ENCODE measurements at places on chromosomes 1 and 21.

- DNase-seq: peak; percentile 7
Measured at GRCh38 chr1:169892927-169893644, 610 bp downstream of the SCYL3 start.

GRCh38 chr1:33586106-33586505, 113.7 kb downstream of the ZSCAN20 start:
- no peak for DNase-seq

- DNase-seq: no peak
Measured at GRCh38 chr1:37452416-37452815, 22.0 kb upstream of the ZC3H12A start.

DNA sequence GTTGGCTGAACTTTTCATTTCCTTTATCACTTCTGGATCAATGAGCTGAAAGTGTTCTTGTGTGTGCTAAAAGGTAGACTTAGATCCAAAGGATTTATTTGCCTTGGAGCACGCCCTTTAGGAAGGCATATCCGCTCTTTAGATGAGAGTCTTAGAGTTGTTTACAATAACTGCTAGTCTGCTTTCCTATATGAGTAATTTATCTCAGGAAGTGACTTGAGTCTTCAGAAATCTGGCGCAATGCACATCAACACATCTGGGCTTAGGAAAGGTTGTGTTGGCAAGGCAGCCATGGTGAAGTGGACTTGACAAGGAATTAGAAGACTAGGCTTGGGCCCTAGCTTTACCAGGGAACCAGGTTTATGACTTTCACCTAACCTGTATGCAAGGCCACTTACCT, 204.1 kb upstream of the PTGFR start:
- DNase-seq: no peak

- DNase-seq: no peak
Measured at GRCh38 chr1:36341626-36342320, 18.3 kb upstream of the EVA1B start.

GRCh38 chr21:37828991-37829390, 87.3 kb downstream of the KCNJ6 start:
- DNase-seq: no peak

- no peak for DNase-seq
Measured at GRCh38 chr1:221011145-221011544, 131.9 kb downstream of the HLX start.

DNA sequence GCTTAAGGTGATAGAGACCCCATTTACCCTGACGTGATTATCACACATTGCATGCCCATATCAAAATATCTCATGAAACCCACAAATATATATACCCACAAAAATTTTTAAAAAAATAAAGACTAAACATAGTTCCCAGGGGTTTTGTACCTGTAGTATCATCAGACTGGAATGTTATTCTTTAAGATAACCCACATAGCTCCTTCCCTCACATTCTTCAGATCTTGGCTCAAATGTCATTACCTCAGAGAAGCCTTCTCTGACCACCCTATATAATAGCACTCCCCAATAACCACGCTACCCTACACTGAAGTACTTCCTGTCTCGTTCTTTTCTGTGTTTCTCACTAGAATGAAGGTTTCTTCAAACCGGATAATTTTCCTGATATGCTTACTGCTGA, 138.3 kb upstream of the SNX7 start:
- DNase-seq: no peak

DNA sequence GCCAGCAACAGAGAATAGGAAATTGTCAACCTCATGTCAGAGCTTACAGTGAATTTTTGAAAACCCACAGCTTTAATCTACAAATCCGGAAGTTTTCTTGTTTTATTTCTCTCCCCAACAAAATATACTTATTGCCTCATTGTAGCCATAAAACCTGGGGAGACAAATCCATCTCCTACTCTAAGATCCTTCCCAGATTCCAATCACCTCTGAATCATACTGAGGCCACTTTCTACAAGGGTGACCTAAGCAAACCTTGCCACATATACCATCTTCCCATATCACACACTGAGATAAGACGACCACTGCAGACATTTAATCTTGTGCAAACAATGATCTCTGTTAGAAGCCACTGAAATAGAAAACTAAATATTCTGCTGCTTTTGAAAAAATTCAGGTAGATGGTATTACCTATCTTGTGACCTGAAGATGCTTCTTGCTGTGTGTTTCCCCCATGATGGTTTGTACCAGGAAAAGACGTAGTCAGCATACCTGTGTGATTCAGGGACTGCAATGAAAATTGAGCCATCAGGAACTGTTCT, 171.5 kb upstream of the DUSP10 start:
- DNase-seq: no peak

- peak; percentile 98 for DNase-seq
Measured at GRCh38 chr21:33317145-33317544, 7.6 kb upstream of the IFNAR1 start.

DNA sequence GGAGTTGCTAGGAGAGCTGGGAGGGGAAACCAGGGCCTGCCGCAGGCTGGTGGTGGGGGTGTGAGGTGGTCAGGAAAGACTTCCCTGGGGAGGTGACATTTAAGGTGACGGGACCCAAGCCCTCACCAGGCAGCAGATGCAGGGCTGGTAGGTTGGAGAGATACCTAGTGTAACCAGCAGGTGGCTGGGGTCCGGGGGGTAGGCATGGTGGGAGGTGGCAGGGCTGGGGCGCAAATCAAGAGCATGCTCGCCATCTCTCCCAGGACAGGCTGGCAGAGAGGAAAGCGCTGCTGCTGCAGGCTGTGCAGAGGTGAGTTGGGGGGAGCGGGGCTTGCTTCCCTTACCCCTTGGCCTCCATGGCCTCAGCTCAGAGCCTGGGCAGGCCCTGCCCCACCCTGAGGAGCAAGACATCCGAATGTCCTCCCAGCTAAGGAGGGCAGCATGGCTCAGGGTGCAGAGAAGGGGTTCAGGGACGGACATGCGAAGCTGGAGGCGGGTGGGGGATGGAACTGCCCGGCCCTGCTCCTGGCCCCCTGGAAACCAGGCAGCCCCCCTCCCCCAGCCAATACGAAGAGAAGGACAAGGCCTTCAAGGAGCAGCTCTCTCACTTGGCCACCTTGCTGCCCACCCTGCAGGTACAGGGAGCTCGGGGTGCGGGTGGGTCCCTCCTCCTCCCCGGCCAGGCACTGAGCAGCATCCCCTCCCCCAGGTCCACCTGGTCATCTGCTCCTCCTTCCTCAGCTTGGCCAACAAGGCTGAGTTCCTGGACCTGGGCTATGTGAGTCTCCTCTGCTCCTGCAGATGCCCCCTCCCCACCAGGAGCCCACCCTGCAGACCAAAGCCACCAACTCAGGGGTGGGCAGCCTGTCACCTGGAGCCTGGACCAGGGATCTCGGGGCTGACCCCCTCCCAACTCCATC, 4.0 kb downstream of the RNF207 start:
- DNase-seq: no peak

DNA sequence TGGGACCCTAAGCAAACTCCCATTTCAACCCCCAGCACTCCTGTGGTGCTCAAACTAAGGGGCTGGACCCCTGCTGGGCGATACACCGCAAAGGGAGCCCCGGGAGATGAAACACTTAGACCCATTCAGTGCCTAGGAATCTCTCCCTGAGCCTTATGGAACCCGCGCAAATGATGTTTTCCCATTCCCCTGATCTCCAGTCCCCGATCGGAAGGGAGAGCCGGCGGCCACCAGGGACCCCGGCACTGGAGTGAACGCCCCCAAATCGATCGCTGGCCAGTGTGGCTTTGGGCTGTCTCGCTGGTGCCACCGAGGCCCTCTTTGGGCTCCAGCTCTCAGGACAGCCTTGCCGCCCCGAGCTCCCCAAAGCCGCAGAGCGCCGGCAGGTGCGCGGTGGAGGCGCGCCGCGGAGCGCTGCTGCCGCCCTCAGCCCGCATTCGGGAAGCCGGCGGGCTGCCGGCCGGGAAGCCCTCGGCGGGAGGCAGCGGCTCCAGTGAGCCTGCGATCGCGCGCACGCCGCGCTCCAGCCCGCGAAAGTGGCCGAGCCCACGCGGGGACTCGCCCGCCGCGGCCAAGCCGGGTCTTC, 1.1 kb downstream of the PLXNA2 start:
- DNase-seq: no peak

- DNase-seq: no peak
Measured at GRCh38 chr1:216325946-216326345, 97.3 kb downstream of the USH2A start.

GRCh38 chr1:2955652-2956051, 65.6 kb upstream of the ACTRT2 start:
- no peak for DNase-seq

- no peak for DNase-seq
Measured at GRCh38 chr1:21541835-21542234, 32.6 kb downstream of the ALPL start.

DNA sequence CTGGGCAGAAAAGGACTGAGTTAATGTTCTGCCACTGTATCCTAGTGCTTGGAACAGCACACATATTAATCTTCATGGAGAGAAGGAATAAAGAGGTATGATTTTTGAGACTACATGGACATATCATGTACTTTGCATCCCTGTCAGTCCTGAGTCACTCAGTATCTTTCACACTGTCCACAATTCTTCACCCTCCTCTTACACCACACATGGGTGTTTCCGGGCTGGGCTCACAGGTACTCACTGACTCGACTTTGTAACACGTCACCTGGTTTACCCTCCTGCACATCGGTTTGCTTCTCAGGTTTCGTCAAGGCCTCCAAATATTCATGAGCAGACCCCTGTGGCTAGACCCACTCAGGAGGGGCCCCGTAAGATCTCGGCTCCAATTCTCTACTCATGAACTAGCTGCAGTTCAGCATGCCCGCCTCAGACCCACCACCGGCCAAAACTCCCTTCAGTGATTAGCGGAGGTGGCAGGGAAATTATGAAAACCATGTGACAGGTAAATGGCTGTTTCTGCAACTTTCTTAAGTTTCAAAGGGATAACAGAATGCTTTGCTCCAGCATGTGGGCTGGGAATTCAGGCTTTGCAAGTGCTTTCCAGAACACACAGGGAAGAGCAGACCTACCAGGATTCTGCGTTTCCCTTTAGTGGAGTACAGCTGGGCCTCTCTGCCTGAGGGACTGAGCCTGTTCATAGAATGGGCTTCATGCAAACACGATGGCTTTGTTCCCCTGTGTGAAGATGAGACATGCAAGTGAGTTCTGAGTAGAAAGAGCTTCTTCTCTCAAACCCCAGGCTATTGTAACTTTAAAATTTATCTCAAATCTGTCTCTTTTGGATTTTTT, 31.3 kb upstream of the TRABD2B start:
- DNase-seq: no peak

DNA sequence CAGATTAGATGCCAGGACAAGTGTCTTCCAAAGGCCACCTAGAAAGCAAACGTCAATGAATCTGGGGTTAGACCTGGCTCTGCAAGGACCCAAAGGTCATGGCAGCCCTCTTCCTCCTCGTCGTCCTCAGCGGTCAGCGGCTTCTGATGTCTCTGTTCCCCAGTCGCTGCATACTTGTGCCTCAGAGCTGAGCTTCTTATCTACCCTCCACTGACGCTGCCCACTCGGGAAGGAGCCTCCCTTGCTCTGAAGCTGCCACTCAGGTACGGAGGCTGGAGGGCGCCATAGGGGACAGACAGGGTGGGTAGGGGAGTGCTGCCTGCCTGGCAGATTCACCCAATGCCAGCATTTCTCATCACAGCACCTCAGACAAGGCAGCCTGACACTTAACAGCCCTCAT, 11.4 kb upstream of the UMODL1 start:
- DNase-seq: no peak

- DNase-seq: no peak
Measured at GRCh38 chr1:40607921-40608320, 57.6 kb downstream of the RIMS3 start.

DNA sequence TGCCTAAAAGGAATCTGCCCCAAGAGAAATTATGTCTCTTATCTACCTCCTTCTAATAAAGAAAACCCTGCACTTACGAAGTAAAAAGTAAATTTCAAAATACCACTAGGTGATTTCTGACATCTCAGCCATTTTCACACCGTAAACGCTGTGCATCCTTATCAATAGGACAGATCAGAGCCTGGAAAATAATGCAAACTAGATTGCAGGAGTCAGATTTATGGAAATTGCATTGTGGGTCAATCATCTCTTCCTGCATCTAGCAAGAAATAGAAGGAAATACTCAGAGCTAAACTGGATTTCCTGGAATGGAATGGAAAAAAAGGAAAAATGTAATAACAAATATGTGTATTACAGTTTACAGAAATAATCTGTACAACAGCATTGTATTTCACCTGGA, 114.3 kb upstream of the PLPPR4 start:
- DNase-seq: no peak

- no peak for DNase-seq
Measured at GRCh38 chr21:45574691-45575090, 32.5 kb upstream of the SLC19A1 start.

DNA sequence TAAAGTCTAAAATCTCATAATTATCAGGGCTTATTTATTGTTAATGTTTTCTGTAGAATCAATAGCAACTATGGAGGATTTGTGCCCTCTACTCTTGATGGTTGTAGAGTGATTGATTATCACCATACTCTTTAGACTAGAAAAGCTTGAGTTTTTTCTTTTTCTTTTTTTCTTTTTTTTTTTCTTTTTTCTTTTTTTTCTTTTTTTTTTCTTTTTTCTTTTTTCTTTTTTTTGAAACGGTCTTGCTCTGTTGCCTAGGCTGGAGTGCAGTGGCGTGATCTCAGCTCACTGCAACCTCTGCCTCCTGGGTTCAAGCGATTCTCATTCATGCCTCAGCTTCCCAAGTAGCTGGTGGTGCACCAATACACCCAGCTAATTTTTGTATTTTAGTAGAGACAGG, 29.7 kb downstream of the TOR1AIP1 start:
- no peak for DNase-seq

DNA sequence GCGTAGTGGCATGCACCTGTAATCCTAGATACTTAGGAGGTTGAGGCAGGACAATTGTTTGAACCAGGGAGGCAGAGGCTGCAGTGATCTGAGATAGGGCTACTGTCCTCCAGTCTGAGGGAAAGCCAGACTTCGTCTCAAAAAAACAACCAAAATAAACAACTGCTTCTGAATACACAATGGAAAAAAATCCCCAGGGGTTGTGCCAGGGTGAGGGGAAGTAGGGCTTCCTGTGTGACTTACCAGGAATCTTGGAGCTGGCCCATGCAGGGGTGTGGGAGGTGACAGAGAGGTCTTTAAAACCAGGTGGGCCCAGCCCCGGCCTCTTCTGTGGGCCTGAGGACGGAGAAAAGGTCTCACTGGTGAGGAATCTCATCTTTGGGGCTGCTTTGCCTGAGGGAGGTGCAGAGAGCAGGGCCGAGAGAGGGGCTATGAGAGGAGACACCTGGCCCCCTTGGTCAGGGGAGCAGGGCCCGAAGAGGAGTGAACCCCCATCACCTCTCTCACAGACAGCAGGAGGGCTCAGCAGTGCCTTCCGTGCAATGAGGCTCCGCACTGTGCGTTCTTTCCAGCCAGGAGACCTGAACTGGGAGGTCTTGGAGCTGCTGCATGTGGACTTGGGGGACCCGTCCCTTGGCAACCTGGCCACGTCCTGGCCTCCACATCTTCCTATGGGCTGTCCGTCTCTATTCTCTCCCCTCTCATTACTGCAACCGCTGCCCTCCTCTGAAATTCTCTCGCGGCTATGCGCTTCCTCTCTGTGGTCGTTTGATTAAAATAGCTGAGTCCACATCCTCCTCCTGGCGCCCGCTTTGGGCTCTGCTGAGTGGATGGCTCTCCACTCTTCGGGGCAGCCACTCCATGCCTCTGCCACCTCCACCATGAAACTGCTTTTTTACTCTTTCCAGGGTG, 10.7 kb downstream of the PLA2G5 start:
- no peak for DNase-seq

GRCh38 chr1:49307457-49307856, 530.8 kb upstream of the BEND5 start:
- no peak for DNase-seq

- DNase-seq: no peak
Measured at GRCh38 chr1:176800978-176801513, 338.1 kb downstream of the PAPPA2 start.

Measured in inflammatory macrophage treated with lipopolysaccharide for 1 hour (primary cell).